Mesothelial cell of epicardium (in vitro differentiated cells): ENCODE measurements at places on chromosomes 4 and X. TPM values are rescaled to one million over a fixed set of nuclear protein-coding genes. Genes with fewer than 3 reads are reported as not detected.

GRCh38 chrX:108439426-108439942 lies at the start of gene COL4A5:
Gene COL4A5 (plus strand): TSS chrX:108439838. CDS start chrX:108440126, 288 bp downstream.
- H3K4me3 ChIP-seq, result peak within 1 kb of the TSS; percentile 98
- DNase-seq, result peak; percentile 51
- H3K27me3 ChIP-seq, result no peaks in the 10 kb centered on the region
- peaks cover 3% of the 10 kb centered on the region for H3K36me3 ChIP-seq
- H3K4me1 ChIP-seq, result peaks cover 61% of the 10 kb centered on the region
- H3K27ac ChIP-seq, result peak within 1 kb of the TSS; percentile 96

- no peaks in the 10 kb centered on the region for H3K4me1 ChIP-seq
- no peak overlapping the region for H3K27ac ChIP-seq
- H3K27me3 ChIP-seq, result no peaks in the 10 kb centered on the region
- no peak for DNase-seq
- peaks cover 20% of the 10 kb centered on the region for H3K36me3 ChIP-seq
- no peak overlapping the region for H3K4me3 ChIP-seq
Measured at GRCh38 chrX:132263127-132263526, 43.9 kb upstream of the RAP2C start.

KCND1 gene
- 5.1 to 6.1 TPM (median 5.6 TPM) in 3 replicates for total RNA-seq

- H3K36me3 ChIP-seq, result peaks cover 11% of the 10 kb centered on the region
- H3K4me1 ChIP-seq, result peaks cover 63% of the 10 kb centered on the region
- H3K27me3 ChIP-seq, result no peaks in the 10 kb centered on the region
- peak overlapping the region; percentile 96 for H3K4me3 ChIP-seq
Measured at GRCh38 chr4:95545546-95545945, 3.2 kb downstream of the UNC5C start.

- peaks cover 11% of the 10 kb centered on the region for H3K4me1 ChIP-seq
- H3K27me3 ChIP-seq, result peaks cover 58% of the 10 kb centered on the region
- DNase-seq, result peak; percentile 54
- H3K4me3 ChIP-seq, result peak within 1 kb of the TSS; percentile 78
Measured at GRCh38 chr4:154491341-154492271, at the start of gene DCHS2. Gene DCHS2 (minus strand): TSS chr4:154491799. CDS start chr4:154491355, 444 bp downstream.

HSPA4L gene
- total RNA-seq, result 4.3 to 5.2 TPM (median 4.6 TPM) in 3 replicates

RHOXF1 gene
- 0.47 to 0.89 TPM (median 0.52 TPM) in 3 replicates for total RNA-seq

DNA sequence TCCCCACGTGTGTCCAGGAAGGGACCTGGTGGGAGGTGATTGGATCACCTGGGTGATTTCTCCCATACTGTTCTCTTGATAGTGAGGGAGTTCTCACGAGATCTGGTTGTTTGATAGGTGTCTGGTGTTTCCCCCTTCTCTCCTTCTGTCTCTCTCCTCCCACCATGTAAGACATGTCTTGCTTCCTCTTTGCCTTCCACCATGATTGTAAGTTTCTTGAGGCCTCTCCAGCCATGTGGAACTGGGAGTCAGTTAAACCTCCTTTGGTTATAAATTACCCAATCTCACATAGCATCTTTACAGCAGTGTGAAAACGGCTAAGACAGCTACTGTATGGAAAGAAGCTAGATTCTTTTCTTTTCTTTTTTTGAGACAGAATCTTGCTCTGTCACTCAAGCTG lies 21.6 kb upstream of the FGG start:
- peaks cover 6% of the 10 kb centered on the region for H3K36me3 ChIP-seq
- peaks cover 7% of the 10 kb centered on the region for H3K4me1 ChIP-seq
- peaks cover 33% of the 10 kb centered on the region for H3K27me3 ChIP-seq
- H3K4me3 ChIP-seq, result no peak overlapping the region

CPLX1 gene
- total RNA-seq, result 4.5 to 4.7 TPM (median 4.6 TPM) in 3 replicates

DNA sequence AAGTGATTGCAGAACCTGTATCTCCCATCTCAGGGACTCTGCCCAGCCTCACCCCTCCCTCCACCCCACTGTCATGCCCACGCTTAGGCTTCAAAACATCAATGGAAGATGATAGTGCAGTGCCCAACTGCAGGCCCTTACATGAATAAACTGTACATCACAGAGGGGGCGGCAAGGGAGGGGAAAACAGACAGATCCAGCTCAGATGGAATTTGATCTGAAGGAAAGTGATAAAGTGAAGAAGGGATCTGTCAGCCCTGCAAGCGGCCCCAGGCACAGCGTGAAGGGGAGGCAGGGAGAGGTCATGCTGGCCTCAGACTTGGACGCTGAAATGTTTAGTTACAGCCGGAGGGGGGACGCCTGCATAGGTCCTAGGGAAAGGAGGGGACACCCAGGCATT lies 38.5 kb downstream of the GYG2 start:
- no peak overlapping the region for H3K4me3 ChIP-seq
- no peaks in the 10 kb centered on the region for H3K27me3 ChIP-seq
